Fibroblast of lung (primary cell): ENCODE measurements at places on chromosomes 5 and 9.

DNA sequence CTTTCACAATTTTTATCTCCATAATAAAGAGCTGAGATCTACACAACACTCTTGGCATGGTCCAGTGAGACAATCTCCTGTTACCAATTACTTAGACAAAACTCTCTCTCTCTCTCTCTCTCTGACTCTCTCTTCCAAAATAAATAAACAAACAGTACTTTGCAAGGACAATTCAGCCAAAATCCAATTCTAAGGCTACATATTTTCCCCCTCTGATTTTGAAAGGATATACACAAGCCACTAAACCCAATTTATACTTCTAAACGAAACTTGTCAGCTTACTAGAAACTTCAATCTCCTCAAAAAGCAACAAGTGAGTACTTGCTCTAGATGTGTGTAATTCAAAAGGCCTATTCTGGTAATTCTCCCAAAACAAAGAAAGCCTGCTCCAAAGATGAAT is 26.3 kb upstream of the TNPO1 start:
- DNase-seq: peak; percentile 75

DNA sequence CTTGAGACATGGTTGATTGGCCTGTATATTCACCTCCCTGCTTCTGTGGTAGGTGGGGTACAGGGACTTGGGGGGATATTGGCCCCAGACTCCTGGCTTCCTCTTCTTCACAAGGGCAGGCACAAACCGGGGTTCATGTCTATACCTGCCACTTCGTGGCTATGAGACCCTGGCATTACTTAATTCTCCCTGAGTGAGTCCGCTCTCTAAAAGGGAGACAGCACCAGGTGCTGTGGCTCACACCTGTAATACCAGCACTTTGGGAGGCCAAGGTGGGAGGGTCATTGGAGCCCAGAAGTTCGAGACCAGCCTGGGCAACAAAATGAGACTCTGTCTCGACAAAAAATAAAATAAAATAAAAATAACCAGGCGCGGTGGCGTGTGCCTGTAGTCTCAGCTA is 178.5 kb downstream of the GABBR2 start:
- no peak for DNase-seq

DNA sequence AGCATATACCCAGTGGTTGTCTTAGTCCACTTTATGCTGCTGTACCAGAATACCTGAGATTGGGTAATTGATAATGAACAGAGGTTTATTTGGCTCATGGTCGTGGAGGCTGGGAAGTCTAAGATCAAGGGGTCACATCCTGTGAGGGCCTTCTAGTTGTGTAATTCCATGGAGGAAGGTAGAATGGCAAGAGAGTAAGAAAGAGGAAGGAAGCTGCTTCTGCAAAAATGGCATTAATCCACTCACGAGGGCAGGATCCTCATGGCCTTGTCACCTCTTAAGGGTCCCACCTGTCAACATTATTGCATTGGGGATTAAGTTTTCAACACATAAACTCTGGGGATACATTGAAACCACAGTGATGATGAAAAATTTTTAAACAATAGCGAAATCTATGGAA is 17.0 kb downstream of the BTNL8 start:
- no peak for DNase-seq

GRCh38 chr9:875119-875962 is 33.8 kb downstream of the DMRT1 start:
- no peak for DNase-seq

- DNase-seq: no peak
Observed at GRCh38 chr5:84605241-84605640, 220.6 kb upstream of the EDIL3 start.

- DNase-seq: no peak
Observed at GRCh38 chr9:16816011-16816410, 54.5 kb downstream of the BNC2 start.

- DNase-seq: no peak
Observed at GRCh38 chr9:76911971-76912370, 6.1 kb upstream of the PRUNE2 start.

DNA sequence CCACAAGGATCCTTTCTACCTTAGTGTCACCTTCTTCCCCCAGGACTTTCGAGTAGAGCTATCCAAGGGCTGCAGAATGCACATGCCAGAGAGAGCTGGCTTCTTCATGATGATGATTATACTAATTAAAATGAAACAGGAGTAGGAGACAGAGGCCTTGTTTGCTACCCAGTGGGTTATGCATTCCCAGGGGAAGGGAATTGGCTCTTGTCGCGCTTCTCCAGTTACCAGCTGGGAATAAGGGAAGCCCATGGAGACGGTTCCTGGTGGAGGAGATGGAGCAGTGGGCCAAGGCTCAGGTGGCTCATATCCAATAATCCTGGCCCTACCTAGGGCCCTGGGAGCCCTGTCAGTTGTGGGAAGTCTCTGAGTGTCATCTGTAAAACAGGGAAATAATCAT is 65.1 kb downstream of the WWC1 start:
- DNase-seq: no peak

GRCh38 chr9:92543972-92544371 is 8.2 kb upstream of the ECM2 start:
- DNase-seq: no peak

GRCh38 chr9:131627648-131628458 is 82.5 kb downstream of the PRRT1B start:
- DNase-seq: peak; percentile 68

GRCh38 chr5:124451721-124452383 is 294.6 kb downstream of the ZNF608 start:
- DNase-seq: no peak

GRCh38 chr5:14659821-14660607 is 4.5 kb upstream of the OTULIN start:
- DNase-seq: peak; percentile 84

GRCh38 chr5:143968071-143968878 is 156.3 kb downstream of the HMHB1 start:
- DNase-seq: peak; percentile 73

DNA sequence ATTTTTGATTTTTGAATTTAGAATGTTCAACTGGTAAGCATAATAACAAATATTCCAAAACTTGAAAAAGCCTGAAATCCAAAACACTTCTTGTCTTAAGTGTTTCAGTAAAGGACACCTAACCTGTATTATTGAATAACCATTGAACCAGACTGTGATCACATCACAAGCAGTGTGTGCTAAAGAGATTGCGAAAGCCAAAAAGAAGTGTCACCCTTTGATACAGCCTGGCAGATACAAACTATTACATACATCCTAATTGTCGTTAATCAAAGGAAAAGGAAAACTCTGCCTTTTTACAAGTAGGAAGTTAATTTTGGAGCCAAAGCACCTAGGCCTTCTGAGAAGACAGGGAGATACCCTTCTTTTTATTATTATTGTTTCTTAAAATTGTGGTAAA is 8.4 kb upstream of the FAM120AOS start:
- DNase-seq: no peak

DNA sequence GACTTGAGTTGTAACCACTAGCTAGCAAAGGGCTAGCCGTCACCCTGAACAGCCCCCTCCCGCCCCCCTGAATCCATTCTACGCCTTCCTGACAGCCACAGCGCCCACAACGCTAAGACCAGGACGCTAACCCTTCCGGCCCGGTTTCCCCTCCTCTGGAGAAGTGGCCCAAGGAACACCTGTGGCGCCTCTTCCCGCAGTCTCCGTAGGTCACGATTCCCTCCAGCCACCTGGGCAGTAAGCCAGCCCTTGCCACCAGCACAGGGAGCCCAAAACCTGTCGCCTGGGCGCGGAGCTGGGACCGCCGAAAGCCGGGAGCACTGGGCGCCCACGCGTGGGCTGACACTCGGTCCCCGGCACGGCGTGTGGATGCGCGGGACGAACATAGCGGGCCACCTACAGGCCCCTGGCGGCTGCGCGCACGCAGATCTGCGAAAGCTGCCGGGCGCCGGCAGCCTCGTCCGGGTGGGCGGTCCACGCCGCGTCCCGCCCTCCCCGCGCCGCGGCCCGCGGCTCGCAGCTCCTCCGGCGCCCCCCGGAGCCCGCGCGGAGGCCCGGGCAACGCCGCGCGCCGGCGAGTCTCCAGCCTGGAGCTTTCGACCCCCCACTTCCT is 596 bp downstream of the IRF1 start:
- peak; percentile 45 for DNase-seq

GRCh38 chr9:121607434-121608167 is 43.8 kb upstream of the DAB2IP start:
- peak; percentile 53 for DNase-seq

DNA sequence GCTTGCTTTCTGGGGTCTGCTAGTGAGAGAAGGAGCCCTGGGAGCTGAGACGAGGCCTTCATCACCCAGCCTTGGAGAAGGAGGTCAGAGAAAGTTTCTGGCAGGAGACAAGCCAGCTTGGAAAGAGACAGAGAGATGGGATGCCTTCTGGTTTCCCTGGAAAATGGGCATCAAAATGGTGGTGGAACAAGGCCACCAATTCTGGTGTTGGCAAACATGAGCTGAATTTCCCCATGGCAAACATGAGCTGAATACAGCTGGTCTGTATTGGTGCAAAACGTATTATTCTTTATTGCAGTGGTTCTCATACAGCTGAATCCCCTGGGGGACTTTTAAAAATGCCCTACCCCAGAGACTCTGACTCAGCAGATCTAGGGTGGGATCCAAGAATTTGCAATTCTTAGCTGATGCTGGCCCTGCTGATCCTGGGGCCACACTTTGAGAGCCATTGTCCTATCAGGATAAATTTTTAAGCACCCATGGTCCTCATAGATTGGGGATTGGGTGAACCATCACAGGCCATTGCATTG is 39.1 kb upstream of the S1PR3 start:
- no peak for DNase-seq

- no peak for DNase-seq
Observed at GRCh38 chr9:87888501-87888900, 5.8 kb downstream of the SPATA31E1 start.

DNA sequence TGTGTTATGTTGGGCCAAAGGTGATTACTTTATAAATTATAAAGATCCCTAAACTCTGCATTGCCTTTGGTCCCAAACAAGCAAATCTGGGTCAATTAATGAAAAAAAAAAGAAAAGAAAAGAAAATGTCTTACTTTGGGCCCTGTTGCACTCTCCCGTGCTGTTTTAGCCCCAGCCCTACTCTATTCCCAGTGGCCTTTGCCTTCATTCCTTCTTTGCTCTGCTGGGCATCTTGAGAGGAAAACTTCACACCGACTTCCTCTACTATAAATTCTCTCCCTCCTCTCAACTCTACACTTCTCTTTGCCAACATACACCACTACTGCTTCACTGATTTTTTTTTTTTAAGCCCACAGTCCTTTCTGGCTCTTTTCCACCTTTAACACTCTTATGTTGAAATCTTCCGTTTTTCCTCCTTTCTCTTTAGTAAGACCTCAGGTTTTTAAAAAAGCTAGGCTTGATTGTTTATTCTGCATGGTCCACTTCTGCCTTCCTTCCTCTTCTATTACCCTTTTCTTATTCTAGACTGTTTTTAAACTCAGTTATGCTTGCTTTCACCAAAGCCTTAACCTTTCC is 4.5 kb upstream of the MSMP start:
- no peak for DNase-seq

DNA sequence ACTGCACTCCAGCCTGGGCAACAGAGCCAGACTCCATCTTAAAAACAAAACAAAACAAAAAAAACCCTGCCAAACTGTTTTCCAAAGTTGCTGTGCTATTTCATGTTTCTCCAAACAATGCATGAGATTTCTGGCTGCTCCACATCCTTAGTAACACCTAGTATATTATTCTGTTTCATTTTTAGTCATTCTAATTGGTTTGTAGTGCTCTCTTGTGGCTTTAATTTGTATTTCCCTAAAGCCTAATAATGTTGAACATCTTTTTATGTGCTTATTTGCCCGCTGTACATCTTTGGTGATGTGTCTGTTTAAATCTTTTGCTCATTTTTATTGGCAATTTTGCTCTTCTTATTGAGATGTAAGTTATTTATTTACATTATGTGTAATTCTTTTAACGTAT is 18.4 kb upstream of the TTC1 start:
- DNase-seq: peak; percentile 29

GRCh38 chr9:76603448-76603895 is 144.5 kb downstream of the GCNT1 start:
- DNase-seq: peak; percentile 76

DNA sequence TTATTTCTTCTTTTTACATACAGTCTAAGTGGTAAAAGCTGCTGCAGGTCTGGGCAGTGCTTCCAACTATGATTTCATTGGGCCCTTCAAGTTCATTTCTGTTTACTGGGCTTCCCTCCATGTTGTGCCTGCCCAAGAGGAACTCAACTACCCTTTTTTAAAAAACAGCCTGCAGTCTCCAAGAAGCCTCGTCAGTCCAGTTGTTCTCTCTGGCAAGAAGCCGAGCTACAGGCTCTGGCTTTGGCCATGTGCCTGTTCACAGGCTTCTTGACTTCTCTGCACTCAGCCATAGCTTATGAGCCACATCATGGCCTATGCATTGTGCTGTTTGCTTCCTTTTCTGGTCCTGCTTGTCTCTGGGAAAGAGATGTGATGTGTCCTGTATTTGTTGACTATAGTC is 119.7 kb upstream of the PJA2 start:
- peak; percentile 66 for DNase-seq

DNA sequence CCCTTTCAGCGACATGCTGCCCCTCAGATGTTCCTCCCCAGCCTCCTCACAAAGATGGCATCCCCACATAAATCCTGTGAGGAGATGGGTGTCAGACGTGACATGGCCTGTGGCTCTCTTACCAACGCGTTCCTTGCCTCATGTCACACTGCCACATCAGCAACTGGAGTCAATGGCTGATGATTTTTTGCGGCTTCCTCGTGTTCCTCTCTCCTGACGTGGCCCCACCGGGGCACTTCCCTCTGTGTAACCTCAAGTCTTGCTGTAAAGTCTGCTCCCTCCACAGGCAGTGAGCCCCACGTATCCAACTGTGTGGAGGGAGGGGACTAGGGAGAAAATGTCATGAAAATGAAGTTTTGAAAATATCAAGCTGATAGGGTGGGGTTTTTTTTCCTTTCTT is 53.2 kb upstream of the SHISAL2B start:
- no peak for DNase-seq

GRCh38 chr5:32283539-32284377 is 29.0 kb downstream of the MTMR12 start:
- DNase-seq: no peak

- no peak for DNase-seq
Observed at GRCh38 chr5:11684607-11685006, 219.6 kb downstream of the CTNND2 start.

- no peak for DNase-seq
Observed at GRCh38 chr5:50965654-50966375, 299.4 kb downstream of the PARP8 start.

DNA sequence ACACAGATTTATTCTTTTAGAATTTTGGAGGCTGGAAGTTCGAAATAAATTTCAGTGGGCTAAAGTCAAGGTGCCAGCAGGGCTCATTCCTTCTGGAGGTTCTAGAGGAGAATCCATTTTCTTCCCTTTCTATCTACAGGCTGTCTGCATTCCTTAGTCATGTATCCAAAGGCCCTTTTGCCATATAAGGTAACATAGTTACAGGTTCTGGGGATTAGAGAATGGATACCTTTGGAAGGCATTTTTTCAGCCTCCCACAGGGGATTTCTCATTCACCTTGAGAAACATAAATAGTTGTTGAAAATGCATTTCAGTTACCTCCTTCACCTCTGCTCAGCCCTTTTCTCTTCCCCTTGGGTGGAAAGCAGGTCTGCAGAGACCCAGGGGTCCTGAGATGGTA is 280.0 kb upstream of the MAP3K1 start:
- no peak for DNase-seq
